ENCODE measurements at places on chromosomes 6 and 20.

DNA sequence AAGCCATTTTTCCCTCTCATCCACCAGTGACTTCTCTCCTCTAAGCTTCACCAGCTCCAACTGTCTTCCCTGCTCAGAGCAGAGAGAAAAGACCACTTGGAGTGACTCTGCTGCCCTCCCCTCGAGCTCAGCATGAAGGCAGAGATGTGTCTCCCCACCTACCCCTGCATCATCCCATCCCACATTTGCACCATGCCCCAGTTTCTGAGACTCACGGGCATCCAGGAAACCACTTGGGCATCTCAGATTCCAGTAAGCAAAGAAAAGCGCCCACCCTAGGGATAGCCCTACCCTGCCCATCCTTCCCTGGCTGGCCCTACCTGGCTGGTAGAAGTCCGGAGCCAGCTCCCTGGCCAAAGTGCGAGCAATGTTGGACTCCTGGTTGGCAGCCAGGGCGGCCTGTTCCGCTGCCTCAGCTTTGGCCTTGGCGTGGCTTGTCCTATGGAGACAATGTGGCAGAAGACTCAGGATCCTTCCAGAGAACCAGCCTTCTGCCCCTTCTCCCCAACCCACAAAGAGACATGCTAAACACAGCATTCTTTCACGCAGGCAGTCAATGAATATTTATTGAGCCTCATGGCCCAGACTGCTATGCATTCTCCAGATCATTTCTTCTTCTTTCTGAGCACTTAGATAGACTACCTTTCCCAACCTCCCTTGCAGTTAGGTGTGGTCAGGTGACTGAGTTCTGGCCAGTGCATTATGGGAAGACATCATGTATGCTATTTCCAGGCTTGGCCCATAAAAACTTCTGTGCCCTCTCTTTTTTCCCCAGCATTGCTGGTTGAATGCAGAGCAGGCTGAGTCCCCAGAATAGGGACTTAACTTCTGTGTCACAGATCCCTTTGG lies 68.6 kb downstream of the JPH2 start:
- no peak for DNase-seq

DNA sequence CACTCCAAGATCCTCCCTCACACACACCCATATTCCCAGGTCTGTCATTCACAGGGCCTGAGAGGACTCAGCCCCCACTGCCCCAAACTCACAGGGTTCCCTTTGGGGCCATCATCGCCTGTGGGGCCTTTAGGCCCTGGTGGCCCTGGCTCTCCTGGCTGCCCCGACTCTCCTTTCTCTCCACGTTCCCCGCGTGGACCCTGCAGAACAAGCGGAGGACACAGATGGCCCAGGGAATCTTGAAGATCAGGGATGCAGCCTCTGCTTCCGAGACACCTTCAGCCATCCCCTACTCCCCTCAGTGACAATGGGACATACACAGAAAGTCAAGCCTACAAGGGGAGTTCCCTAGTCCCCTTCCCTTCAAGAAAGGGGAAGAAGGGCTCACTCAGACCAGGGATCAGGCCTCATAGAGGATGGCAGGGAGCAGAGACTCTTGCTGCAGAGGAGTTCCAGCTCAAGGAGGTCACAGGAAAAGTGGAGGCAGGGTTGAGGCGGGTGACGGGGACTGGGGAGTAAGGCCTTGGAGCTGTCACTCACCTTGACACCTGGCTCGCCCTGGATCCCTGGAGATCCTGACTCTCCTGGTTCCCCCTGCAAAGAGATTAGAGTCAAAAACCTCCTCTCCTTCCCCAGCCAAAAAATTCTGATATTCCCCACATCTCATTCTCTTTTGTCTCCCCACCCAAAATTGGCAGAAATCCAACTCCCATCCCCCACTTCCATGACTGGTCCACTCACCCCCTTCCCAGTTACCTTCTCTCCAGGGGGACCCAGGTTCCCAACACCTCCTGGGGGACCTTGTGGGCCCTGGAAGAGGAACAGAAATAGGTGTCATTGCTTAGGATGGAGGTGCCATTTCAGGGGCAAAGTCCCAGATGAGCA lies 22.7 kb downstream of the COL11A2 start:
- no peak for DNase-seq

GRCh38 chr20:7866285-7866684 lies 74.0 kb downstream of the HAO1 start:
- no peak for DNase-seq

DNA sequence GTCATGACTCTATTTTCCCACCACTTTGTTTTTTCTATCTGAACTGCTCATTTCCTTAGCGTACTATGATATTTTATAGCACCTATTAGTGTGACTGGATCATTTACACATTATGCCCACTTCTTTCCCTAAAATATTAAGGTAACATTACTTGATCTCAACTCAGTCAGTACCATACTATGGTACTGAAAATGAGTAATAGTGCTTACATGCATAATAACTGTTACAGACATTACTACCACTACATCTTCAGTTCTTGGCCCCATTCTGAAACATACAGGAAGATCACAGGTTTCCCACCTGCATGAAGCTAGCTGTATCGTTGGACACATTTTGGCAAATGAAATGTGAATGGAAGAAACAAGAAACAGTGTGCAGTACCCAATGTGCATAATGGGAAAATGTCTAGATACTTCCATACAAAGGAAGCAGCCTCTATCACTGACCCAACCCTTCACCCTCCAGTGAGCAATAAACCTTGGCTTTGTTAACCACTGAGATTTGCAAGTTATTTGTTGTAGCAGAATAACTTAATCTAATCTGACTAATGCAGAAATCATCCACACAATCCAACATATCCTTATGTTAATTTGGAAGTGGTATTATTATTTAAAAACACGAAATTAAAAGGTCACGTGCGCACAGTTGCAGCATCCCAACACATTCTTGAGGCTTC lies 108.6 kb upstream of the DOK5 start:
- no peak for DNase-seq

DNA sequence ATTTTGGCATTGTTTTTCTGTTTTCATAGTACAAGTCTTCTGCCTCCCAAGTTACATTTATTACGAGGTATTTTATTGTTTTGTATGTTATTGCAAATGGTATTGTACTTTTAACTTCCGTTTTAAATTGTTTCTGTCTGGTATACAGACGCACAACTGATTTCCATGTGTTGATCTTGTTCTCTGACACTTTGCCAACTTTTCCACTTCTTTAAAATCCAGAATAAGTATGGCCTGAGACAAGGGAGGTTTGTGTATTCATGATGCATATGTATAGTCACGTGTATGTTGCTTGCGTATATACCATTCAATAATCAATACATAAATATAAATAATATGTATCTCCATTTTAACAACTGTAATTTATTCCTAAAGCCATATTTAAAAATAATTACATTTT lies 41.2 kb downstream of the THBS2 start:
- DNase-seq, result no peak

DNA sequence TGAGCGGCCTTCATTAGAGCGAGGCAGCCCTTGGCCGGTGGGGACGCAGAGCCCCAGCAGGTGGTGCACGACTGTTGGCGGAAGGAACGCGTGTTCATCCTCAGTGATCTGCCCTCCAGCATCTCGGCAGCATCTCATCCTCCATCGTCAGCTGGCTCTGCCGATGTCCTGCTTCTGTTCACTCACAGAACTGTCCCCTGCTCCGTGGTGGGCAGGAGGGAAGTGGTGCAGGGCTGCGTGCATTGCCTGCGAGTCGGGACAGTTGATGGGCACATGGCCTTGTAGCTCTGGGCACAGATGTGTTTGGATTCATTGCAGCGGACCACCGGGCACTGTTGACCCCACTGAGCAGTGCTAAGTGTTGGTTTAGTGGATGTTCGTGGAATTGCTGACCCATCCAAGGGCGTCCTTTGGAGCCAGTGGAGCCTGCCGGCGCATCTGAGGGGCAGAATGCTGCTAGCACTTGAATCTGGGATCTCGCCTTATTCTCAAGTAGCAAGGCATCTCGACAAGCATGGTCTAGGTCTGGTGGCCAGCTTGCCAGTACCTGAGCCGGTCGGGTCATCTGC lies 6.7 kb upstream of the SLC17A9 start:
- no peak for DNase-seq
